Activated T-helper 1 cell treated with Interleukin-2 at 50 U/mL for 16 hours (primary cell): ENCODE measurements at places on chromosomes 7 and 10.

- DNase-seq: no peak
These were observed 62.0 kb downstream of the BBS9 start for GRCh38 chr7:33191340-33191739.

GRCh38 chr7:112485766-112486165 lies 5.0 kb downstream of the LSMEM1 start:
- DNase-seq: no peak

DNA sequence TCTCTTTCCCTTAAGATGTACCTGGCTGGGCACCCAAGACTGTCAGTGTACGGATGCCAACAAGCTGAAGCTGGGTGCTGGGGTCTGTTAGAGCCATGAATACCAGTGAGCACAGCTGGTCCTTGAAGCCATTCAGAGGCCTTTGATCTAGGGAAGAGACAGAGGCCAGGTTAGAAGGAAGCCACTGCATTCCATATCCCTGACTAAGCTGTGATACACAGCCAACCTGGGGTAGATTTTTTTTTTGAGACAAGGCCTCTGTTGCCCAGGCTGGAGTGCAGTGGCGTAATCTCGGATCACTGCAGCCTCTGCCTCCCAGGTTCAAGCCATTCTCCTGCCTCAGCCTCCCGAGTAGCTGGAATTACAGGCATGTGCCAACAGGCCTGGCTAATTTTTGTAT lies 20.8 kb downstream of the ZDHHC16 start:
- no peak for DNase-seq

DNA sequence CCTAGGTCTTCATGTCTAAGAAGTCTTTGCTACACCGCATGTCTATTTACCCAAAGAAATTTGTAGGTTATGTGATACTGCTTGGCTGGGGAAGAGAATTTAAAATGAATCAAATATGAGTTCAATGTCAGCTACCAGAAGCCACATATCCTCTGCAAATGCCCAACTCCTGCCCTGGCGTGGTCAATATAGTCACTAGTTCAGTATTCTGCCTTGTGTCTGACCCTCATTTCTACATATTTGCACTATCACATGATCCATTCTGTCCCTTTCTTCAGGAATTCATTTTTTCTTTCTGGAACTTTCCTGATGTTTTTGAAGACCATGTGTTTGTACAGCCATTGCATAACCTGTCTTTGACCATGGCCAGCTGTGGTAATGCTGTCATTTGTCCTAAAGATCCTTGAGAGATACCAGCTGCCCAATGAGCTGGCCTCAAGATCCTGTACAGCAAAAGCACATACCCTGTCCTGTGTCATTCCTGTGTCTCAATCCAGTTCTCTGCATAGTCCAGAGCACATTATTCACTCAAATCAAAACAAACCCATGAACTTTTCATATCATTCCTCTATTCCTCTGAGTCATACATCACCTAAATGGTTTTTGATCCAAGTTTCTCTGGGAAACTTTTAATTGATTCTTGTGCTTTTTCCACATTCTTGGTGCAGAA lies 524.5 kb downstream of the PARD3 start:
- no peak for DNase-seq

DNA sequence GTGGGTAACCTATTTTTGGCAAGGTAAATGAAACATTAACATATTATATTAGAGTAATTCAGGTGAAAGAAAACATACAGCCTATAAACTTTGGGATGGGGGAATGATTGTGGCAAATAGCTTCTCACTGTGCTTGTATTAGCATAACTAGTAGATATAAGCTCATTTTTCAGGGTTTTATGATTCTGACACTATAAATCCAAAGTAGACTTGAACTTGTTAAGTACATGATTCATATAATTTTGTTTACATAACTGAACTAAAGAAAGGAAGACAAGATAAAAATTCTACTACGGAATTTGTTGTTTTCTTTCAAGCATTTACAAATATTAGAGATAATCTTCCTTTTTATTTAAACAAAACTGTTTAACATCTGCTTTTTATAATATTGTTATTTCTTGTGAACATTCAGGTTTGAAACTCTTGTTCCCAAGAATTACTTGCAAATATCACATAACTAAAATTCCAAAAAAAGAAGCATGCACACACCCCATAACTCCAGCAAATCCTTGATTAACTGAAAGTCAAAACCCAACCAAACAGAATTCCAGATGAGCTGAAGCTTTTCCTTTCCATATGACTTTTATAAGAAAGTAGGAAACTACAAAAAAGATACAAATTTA lies 142.3 kb downstream of the JAZF1 start:
- no peak for DNase-seq

DNA sequence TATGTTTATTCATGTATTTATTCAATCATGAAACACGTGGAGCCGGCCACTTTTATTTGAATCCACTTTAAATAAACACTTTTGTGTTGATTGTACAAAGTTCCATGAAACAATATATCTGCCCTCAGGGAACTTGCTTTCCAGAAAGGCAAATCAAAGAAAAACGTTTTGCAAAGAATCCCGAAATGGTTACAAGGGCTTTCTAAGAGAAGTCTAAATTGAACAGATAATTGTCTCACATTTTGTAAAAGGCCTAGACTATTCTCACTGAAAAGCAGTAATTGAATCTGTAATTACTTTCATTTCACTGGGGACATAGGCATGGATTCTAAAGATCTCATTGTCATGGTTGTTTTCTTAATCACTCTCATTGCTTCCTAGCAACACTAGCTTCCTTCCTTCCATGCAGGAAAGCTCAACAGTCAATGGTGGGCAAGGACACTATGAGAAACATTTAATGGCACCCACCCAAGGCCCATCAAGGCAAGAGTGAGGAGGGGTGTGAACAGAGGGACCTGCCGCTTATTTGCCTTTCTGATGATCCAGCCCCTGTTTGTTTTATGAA lies 622.4 kb upstream of the C7orf33 start:
- DNase-seq: no peak

DNA sequence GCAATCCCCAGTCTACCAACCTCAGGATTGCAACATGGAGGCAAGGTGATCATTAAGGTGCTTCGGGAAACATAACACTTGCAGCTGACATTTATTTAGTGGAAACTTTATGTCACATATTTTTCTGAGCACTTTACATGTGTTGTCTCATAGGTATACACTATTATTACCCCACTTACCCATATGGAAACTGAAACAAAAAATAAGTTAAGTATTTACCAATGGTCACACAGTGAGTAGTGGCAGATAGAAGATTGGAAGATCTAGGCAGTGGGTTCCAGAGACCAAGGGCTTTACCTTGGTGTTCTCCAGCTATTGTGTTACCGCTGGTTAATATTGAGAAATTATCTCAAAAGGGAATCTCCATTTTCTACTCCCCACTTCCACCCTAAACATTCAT lies 1279.1 kb upstream of the SORCS1 start:
- DNase-seq: no peak

DNA sequence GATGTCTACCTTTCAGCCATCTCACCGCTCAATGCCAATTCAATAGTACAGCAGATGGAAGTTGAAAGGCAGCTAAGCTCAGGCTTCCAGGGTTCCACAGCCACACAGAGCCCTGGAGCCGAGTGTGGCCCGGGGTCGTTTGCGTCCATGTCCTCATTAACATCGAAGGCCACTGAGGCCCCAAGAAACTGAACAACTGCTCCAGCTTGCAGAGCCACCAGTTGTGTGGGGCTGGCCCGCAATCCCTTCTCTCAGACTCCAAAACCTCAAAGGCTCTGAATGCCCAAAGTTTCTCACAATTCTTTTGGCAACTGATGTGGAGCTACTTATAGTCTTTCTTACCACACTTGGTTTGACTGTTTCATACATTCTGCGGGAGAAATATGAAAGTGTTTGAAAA lies 31.1 kb downstream of the NOD1 start:
- DNase-seq: no peak

DNA sequence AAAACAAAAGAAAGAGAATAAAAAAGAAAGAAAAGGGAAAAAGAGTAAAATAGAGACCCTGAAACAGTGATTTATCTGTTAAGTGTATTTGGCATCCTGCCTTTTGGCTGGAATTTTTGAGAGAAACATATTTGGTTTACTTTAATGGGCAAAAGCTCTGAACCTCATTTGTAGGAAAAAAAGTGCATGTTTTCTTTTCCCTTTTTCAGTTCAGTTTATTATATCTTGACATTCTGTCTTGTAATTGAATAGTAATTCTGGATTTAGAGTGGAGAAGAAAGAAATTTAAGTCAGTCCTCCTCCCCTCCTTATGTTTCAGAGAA lies 69.5 kb downstream of the ARID5B start:
- no peak for DNase-seq

DNA sequence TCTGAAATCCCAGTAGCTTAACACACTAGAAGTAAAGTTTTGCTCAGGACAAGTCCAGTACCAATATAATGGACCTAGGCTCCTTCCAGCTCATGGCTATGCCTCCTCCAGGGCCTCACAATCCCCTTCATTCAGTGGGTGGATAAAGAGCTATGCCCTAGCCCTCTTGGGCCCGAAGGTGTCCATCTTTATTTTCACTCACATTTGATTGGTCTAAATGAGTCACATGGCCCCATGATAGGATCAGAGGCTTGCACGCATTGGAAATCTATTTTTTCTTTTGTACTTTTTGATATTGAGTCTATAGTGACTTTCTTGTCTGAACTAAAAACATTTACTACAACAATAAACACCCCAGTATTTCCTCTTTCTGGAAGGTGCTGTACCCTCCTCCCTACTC lies 202.6 kb upstream of the CTBP2 start:
- no peak for DNase-seq

DNA sequence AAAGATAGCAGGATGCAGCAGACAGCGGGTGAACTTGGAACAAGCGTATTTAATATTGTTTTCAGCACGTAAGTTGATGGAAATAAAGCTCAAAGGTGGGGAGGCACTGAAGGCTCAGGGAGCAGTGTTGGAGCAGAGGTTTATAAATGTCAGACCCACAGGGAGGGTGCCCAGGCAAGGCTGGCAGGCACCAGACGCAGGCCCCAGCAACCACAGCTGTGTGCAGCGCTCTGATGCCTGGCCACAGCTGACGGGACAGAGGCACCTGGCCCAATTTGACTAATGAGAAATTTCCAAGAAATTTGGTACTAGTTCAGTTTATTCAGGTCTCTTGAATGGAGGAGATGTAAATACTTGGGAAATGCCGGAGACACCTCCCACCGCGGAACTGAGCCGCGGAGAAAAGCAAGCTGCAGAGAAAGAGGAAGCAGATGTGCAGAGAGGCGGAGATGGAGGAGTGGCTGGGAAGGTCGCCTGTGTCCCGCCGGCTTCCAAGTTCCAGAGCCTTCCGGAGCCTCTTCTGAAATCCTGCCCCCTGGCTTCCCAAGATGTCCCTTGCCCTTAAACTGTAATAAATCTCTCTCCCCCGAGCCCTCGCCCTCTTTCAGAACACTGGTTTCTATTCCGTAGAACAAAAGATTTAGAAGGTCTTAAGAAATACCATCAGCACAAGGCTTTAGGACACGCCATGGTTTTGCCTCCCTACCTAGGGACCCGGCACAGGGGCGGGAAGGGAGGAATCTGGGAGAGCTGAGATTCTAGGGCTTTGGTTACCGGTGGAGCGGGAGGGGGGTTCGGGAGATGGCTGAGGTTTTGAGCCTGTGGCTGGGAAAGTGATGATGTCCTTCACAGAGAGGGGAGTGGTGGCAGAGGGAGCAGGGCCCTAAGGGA lies 38.4 kb upstream of the PLXNA4 start:
- DNase-seq: no peak

DNA sequence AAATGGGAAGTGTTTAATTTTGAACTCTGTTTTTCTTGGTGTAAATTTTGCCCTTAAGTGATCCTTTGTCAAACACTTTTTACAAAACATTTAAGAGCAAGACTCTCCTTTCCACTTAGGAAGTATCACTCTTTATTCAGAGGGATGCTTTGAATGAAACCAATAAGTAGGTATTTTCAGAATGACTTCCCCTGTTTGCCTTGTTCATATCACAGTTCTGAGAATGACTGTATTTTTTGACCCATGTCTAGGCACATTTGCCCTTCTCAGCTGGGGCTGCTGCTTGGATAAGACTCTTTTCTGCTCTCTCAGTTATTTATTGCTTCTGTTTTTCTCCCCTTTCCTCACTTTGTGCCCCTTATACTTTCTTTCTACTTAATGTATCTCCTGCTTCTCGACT lies 98.2 kb downstream of the CCNY start:
- DNase-seq: no peak

DNA sequence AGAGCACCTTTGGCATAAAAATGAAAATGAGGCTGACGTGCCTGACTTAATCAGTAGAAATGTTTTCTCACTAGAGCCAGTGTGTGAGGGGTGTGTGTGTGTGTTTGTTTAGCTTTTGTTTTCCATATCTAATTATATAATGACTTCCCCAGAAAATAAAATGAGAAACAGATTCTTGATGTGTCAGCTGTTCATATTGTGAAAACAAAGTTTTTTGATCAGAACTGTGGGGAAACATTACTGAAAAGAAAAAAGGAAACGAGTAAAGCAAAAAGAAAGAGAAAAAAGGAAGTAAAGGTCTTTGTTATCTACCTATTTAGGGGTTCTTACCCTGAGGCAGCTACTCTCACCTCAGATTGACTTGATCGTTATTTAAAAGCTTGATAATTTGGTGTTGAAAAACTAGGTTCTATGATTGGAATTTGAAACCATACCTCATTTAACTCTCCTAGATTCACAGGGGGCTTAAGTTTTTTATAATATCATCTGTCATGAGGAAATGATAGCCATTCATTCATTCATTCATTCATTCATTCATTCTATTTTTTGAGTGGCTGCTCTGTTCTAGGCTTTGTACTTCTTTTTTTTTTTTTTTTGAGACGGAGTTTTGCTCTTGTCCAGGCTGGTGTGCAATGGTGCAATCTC lies 58.0 kb downstream of the CREM start:
- no peak for DNase-seq

- no peak for DNase-seq
These were observed 75.5 kb downstream of the COPG2 start for GRCh38 chr7:130593033-130593432.

- no peak for DNase-seq
These were observed 160.0 kb upstream of the TCF7L2 start for GRCh38 chr10:112790030-112790429.

- DNase-seq: no peak
These were observed 629.3 kb upstream of the NRP1 start for GRCh38 chr10:33963729-33964128.

DNA sequence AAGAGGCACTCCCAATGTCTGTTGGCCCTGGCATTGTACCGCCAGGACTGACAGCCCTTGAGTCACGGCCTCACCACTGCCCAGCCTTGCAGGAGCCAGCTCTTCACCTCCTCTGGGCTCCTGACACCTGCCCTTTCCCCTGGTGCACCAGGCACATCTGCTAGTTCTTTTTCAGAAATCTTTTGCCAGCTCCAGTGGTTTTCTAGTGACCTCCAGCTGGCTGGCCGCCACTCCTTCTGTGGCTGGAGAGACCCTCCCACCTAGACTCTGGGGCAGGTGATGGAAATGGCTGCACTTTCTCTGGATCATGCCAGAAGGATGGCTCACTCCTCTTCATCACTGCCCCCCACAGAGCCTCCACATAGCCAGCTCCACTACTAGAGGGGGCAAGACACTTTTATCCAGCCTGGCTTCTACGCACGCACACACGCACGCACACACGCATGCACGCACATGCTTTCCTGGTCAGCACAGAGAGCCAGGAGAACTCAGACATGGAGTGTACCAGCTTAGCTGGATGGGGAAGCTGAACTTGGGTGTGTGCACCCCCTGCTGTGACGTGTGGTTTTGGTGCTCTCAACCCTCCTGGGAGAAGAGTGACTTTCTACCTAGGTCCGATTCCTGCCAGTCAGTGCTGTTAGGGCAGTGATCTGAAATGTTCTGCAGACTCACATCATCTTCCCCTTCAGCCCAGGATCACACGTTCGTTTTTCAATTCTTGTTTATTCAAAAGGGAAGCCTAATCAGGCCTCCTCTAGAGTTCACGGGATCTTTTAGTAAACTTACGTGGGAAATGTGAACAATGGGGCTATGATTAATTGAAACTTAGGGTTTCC lies 222.0 kb downstream of the PRPF18 start:
- DNase-seq: no peak
